ENCODE measurements at places on chromosomes 1 and 21.

- DNase-seq, result no peak
Measured at GRCh38 chr21:27451116-27451515, 484.2 kb upstream of the ADAMTS5 start.

DNA sequence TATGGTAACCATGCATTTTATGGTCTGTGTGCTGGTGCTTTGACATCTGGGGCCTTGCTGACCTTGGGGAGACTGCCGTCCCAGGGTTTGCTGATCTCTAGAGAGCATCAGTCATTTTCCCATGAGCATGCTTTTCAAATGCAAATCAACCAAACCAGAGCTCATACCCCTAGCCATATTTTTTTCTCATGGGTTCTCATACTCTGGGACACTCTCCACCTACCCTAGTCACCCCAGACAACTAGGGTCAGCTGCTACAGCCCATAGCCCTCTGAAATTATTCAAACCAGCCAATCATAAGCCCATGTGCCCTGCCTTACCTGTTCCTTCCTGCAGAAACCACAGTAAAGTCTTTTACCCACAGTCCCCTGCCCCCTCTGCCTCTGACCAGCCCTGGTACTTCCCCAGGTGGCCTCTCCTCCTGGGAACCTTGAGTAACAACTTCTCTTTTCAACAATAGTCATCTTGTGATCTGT is 132.0 kb downstream of the MAP3K21 start:
- no peak for DNase-seq

GRCh38 chr21:41887667-41888066 is 8.5 kb upstream of the PRDM15 start:
- no peak for DNase-seq

GRCh38 chr1:118913818-118914217 is 74.3 kb downstream of the TBX15 start:
- no peak for DNase-seq

- DNase-seq, result no peak
Measured at GRCh38 chr1:43272576-43273571, 3.1 kb downstream of the TMEM125 start.

DNA sequence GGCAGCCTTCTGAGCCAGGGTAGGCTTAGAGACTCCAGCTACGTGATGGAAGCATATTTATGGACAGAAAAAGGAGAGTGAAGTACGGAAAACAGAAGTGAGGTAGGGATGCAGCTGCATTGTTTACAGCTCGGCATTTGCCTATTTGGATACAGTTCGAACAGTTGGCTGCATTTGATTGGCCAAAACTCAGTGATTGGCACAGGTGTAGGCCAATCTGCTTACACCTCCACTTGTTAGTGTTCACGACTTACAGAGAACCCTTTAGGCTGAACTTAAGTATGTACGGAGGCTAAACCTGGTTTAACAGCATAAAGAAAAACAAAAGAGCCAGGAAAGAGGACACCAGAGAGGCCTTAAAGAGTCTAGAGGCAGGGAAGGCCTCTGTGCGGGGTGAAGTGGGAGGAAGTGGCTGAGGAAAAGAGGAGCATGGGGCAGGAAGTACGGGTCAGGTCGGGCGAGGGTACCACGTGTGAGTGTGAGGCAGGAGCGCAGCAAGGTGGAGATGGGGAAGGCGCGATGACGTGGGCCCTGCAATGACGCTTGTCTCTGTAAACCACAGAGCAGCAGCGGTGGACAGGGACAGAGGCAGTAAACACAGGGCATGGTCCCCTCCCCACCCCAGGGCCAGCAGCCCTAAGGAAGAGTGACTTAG is 32.0 kb downstream of the RSPH1 start:
- DNase-seq, result peak; percentile 44

- no peak for DNase-seq
Measured at GRCh38 chr21:46347791-46348381, 23.9 kb downstream of the PCNT start.

- no peak for DNase-seq
Measured at GRCh38 chr1:185463433-185463832, 146.4 kb upstream of the IVNS1ABP start.

GRCh38 chr1:202951437-202951836 is 6.7 kb downstream of the ADIPOR1 start:
- no peak for DNase-seq

Measured in stimulated activated CD8-positive, alpha-beta memory T cell treated with anti-CD3 and anti-CD28 coated beads, Interleukin-7, amount 100 ng/mL, for 1 hour (primary cell).